ENCODE measurements at places on chromosomes 13 and 19. TPM values are rescaled to one million over a fixed set of nuclear protein-coding genes. Genes with fewer than 3 reads are reported as not detected.

Gene LMTK3
- total RNA-seq = 9.5 TPM

Gene IGFL1
- total RNA-seq = not detected

Gene ZNF536
- not detected for total RNA-seq

Gene MYBPC2
- 1.9 TPM for total RNA-seq

Gene SHD
- not detected for total RNA-seq

Gene THAP8
- 3.5 TPM for total RNA-seq

Gene ADPRHL1
- not detected for total RNA-seq

Gene PSG6
- total RNA-seq = not detected

Gene ZNF677
- 6.1 TPM for total RNA-seq

Gene KIR2DL4
- total RNA-seq = 0.25 TPM

Gene PLIN5
- not detected for total RNA-seq

Gene ZNF625
- 4.7 TPM for total RNA-seq

Gene ZNF780A
- 12.7 TPM for total RNA-seq
